Activated CD4-positive, alpha-beta T cell treated with anti-CD3 and anti-CD28 coated beads, Interleukin-2, amount 50 U/mL, for 16 hours (primary cell): ENCODE measurements at places on chromosomes 16 and 17.
A peak's percentile ranks its signal among the peaks of the same experiment; 100 is the strongest.

- no peak for DNase-seq
Measured at GRCh38 chr16:55930036-55930435, 54.9 kb upstream of the CES5A start.

DNA sequence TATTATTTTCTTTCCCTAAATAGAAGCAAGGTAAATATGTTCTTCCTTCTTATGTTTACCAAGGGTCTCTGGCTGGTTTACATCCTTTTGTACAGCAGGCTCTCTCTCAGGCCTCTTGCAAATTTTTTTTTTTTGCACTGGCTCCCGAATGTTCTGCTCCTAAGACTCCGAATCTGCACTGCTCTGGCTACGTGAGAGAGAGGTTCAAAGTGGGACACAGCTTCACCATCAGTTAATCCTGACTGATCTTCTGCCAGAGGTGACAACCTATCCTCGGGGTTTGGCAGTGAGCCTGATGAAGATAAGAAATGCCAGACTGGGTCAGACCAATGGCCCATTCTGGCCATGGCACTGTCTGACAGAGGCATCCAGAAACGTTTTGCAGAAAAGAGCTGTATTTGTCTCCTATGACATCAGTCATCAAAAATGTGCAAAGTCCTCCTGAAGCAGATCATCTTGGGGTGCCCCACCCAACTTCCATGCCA lies 136.9 kb downstream of the GRIN2A start:
- no peak for DNase-seq

- no peak for DNase-seq
Measured at GRCh38 chr16:11676799-11677198, 8.5 kb downstream of the SNN start.

DNA sequence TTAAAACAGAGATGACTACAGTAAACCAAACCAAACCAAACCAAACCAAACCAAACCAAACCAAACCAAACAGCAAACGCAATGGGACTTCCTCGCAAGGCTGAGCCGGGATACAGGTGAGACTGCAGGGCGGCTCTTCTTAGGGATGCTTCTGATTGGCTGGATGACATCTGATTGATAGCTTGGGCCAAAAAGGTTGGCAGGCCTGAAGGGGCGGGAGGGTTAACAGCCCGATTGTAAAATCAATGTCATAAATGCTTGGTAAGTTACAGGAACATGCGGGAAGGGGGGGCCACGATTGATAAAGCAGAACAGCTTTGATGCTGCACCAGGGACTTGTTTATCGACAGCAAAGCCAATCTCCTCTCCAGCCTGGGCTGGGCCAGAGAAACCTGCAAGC lies 86.1 kb downstream of the ZFHX3 start:
- DNase-seq = no peak

GRCh38 chr16:28279006-28279405 lies 13.3 kb upstream of the SBK1 start:
- no peak for DNase-seq

DNA sequence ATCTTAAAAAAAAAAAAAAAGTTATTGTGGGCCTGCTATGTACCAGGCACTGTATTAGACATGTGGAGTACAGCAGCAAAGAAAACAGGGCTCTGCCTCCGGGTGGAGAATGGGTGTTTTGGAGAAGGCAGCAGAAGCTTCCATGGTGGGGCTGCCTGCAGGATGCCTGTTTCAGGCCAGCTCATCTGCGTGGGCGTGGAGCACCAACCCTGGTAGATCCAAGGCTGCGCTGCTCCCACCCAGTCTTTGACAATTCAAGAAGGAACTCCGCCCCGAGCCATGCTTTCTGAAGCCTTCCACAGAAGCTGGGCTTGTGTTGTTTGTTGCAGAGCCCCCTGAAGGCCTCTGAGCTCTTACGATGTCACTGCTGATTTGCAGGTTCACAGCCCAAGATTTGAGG lies 23.2 kb upstream of the CACNG1 start:
- DNase-seq = no peak

- DNase-seq = no peak
Measured at GRCh38 chr17:10735251-10735650, 5.4 kb upstream of the TMEM220 start.

- DNase-seq = no peak
Measured at GRCh38 chr17:1270210-1271029, at the start of gene BHLHA9. TSS of gene BHLHA9 (plus strand) at chr17:1270444. CDS start at chr17:1270564, 120 bp downstream.

GRCh38 chr17:75921596-75921995 lies 16.9 kb upstream of the MRPL38 start:
- DNase-seq = no peak

DNA sequence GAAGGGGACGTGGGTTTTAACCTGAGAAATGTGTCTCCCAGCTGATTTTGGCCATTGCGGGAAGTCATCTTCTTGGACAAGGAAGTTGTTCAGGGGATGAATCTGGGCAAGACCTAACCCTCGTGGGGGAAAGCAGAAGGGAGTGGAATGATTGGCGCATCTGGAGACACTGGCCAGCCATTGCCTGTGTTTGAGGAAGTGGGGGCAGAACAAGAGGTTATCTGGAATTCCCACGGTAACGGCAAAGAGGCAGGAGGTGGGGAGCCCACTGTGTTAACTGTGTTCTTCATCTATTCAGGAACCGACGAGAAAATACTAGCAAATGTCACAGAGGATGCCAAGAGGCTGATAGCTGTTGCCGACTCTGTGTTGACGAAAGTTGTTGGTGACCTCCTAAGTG lies 66.9 kb downstream of the RNF213 start:
- DNase-seq = no peak

DNA sequence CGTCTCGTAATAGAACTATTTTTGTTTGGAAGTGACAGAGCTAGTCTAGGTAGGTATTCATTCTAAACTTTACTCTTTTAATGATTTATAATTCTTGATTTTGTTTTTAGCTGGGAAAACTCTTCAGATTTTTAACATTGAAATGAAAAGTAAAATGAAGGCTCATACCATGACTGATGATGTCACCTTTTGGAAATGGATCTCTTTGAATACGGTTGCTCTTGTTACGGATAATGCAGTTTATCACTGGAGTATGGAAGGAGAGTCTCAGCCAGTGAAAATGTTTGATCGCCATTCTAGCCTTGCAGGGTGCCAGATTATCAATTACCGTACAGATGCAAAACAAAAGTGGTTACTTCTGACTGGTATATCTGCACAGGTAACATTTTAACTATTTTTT lies 27.6 kb downstream of the CLTC start:
- DNase-seq = no peak

GRCh38 chr16:53895433-53895832 lies 191.5 kb downstream of the FTO start:
- no peak for DNase-seq

GRCh38 chr17:39666601-39667261 lies 1.5 kb upstream of the PNMT start:
- no peak for DNase-seq

GRCh38 chr17:17176341-17176740 lies 29.8 kb downstream of the PLD6 start:
- no peak for DNase-seq

- no peak for DNase-seq
Measured at GRCh38 chr16:58488531-58488930, 11.4 kb upstream of the NDRG4 start.

GRCh38 chr16:87319011-87319410 lies 1.8 kb upstream of the C16orf95 start:
- DNase-seq = no peak

GRCh38 chr17:74163271-74163821 lies 40.1 kb upstream of the RPL38 start:
- no peak for DNase-seq

GRCh38 chr17:77375917-77376651 lies 235.3 kb downstream of the SEC14L1 start:
- DNase-seq = peak; percentile 80

GRCh38 chr17:79515646-79516571 lies 94.9 kb downstream of the RBFOX3 start:
- DNase-seq = no peak

- no peak for DNase-seq
Measured at GRCh38 chr17:65182233-65182632, 45.1 kb downstream of the RGS9 start.

- DNase-seq = no peak
Measured at GRCh38 chr16:31001507-31002249, 8.8 kb downstream of the STX1B start.

DNA sequence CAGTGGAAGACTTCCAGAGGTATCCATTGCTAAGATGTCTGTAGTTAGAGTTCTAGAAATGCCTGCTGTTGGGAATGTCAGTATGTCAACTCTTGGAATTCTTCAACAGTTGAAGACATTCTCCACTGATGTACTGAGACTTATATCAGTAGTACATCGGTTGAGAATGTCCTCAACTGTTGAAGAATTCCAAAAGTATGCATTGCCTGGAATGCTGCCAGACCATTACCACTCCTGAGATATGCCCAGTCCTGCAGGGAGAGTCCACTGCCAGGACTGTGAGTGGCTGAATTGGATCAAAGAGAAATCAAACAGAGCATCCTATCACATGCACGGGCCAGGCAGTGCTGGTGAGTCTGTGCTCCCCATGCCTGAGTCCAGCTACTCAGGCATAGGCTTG lies 42.0 kb downstream of the IL21R start:
- no peak for DNase-seq

GRCh38 chr16:79932572-79932971 lies 332.0 kb upstream of the MAF start:
- DNase-seq = no peak

DNA sequence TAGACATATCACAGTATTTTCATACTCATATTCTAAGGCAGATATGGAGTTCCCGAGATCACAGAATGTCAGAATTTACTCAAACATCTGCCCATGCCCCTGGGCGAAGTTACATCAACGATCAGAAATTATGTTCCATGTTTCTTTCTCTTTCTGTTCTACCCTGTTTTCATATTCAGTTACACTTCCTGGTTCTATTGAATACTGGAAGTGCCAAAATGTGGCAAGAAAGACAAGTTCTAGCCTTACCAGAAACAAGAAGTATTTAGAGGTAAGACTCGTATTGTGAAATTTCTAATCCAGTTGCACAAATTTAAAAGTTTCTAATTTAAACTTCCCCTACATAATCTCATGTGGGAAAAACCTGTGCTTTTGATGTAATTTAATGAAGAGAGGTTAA lies 36.1 kb downstream of the KCNJ2 start:
- no peak for DNase-seq

DNA sequence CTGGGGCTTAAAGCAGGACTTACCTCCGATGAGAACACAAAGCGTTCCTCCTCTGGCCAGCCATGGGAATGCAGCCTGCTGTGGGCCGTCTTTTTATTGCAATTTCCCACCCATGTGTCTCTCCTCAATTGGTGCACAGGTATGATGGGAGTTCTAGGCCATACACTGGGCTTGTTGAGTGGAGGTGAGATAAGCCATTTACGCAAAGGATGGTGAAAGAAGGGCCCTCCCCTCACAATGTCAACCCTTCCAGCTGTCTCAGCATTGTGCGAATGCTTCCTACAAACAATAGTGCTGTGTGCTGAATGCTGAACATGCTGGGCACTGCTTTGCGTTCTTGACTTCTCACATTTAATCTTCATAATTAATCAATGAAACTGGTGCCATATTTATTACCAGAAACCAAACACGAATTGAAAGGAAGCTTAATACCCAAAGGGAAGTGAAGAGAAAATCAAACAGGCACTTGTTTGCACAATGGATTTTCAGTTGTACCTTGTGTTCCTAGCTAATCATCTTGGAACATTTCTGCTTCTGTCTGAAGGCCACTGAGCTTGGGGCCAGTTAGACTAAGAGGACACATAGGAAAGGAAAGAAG lies at the start of gene GP2:
GP2 (minus strand) TSS at position 70 of the 598 bp plus-strand sequence. CDS start 1,082 bp downstream, outside the sequence.
- DNase-seq = no peak

GRCh38 chr17:49582789-49583188 lies 7.1 kb downstream of the NXPH3 start:
- DNase-seq = no peak

DNA sequence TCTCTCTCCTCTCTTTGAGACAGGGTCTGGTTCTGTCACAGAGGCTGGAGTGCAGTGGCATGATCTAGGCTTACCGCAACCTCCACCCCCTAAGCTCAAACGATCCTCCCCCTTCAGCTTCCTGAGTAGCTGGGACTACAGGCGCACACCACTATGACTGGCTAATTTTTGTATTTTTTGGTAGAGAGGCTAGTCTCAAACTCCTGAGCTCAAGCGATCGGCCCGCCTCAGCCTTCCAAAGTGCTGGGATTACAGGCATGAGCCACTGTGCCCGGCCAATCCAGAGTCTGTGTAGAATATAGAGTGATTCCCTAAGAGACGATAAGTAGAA lies 65.8 kb upstream of the RPH3AL start:
- peak; percentile 64 for DNase-seq
